ENCODE measurements at places on chromosomes 5 and 9.
A peak's percentile ranks its signal among the peaks of the same experiment; 100 is the strongest.

- no peak for DNase-seq
These were observed 38.2 kb downstream of the ETF1 start for GRCh38 chr5:138504799-138505198.

DNA sequence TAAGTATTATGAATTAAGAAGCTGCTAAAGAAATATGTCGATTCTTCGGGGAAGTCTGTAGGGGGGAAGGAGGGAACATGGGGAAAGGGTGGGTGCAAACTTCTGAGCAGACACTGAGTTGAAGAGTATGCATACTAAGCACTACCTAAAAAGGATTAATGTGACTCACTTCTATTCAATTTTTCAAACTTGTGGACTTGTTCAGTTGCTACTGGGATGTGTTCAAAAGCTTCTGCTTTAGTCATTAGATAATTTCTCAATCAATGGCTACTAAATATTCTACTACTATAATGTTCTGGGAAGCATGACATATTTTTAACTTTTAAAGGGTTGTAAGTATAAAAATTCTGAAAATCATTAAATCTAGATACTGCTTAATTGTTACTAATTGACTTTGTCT is 109.7 kb upstream of the FER start:
- no peak for DNase-seq

DNA sequence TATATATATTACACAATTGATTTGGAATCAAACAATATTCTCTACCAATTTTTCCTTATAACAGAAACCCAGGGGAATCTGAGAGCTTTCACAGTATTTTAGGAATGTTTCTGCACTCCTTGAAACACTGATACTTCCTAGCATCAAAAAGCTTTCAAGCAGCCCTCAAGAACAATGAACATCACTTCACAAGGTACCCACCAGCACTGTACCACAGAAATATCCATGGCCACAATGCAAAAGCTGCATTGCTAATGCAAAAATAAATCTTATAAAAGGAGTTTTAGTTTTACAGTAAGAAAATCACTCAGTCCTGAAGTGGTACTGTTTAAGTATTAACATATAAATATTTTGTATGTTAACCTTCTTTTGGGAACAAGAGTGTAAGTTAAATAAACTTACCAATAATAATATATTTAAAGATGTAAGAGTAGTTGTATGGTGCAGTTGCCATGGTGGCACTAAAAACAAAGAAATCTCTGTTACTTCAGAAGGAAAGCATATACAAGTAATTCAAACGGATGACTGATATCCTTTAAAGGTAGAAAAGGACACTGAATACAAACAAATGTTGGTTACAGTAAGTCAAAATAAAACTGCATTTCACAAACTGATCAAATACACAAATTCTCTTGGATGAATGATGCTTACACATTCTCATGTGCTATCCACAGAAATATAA is 8.6 kb downstream of the RAB14 start:
- no peak for DNase-seq

GRCh38 chr5:167710444-167711073 is 580.9 kb upstream of the WWC1 start:
- DNase-seq = peak; percentile 32

DNA sequence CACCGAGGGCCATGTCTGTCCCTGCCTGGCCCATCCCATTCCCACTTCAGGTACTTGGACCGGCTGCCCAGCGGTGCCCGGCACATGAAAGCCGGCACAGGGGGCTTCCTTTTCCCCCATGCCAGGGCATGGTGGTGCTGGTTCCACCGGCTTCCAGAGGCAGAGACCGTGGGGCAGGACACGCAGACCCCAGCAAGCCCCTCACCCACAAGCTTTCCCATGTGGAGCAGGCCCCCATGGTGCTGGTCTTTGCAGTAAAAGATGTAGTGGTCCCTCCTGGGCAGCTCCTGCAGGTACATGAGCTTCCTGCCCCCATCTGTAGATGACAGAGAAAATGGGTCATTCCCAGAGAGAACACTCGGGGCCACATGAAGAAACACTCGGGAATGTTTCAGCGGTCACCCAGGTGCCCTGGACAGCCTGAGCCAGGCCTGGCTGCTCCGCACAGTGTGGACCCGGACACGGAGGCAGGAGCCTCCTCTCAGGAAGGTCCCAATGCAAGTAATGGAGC is 2.0 kb downstream of the OBP2B start:
- DNase-seq = no peak

DNA sequence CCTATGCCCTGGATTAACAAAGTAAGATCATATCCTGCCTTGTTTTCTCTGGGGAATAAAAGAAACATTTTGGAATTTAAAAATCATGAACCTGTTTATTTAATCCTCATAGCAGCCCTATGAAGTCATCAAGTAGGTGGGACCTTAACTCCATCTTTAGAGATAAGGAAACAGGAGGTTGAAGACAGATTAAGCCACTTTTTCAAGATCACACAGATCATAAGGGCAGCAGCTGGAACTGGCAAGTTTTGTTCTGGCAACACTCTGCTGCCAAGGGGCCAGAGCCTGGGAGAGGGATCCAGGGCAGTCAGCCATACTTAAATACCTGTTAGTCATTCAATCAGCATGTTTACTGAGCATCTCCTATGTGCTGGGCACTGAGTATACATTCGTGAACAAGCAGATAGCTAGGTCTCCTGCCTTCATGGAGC is 63.7 kb downstream of the SLC1A1 start:
- DNase-seq = no peak

DNA sequence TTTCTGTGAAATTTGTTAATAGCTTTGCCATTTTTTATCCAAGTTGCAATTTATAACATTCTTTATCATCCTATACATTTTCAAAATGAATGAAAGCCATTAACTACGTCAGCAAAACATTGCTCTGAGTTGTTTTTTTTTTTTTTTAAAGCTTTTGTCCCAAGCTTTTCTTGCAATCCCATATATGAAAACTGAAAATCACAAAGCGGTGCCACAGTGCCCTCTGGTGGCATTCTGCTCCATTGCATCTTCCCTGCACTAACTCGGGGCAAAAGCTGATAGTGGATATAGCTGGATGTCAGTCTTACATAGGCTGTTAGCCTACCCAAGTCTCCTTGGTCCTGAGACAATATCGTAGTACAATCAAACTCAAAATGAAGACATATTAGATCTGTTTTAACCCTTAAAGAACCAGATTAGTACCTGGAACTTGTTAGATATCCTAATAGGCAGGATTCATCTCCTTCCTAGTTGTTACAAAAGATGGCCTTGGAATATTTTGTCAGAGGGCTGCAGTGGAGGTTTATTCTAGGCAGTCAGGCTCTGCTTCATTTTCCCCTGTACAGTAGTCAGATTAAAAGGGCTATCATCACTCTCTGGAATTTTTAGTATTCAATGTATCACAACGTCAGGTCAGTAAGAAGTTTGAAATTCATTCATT is 669.9 kb downstream of the PTPRD start:
- peak; percentile 84 for DNase-seq

DNA sequence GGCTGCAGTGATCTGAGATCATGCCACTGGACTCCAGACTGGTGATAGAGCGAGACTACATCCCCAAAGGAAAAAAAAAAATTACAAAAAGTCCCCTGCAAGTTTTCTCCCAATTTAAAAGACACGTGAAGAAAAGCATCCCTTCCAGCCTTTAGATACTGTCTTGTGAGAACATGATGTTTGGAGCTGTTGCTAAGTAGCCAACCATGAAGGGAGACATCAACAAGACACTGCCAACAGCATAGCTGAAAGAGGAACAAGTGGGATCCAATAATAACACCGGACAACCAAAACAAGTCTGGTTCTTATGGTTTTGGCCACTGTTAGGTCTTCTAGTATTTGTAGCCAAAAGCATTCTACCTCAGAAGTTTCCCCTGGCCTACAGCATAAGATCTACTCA is 118.9 kb upstream of the CCDC180 start:
- DNase-seq = no peak

DNA sequence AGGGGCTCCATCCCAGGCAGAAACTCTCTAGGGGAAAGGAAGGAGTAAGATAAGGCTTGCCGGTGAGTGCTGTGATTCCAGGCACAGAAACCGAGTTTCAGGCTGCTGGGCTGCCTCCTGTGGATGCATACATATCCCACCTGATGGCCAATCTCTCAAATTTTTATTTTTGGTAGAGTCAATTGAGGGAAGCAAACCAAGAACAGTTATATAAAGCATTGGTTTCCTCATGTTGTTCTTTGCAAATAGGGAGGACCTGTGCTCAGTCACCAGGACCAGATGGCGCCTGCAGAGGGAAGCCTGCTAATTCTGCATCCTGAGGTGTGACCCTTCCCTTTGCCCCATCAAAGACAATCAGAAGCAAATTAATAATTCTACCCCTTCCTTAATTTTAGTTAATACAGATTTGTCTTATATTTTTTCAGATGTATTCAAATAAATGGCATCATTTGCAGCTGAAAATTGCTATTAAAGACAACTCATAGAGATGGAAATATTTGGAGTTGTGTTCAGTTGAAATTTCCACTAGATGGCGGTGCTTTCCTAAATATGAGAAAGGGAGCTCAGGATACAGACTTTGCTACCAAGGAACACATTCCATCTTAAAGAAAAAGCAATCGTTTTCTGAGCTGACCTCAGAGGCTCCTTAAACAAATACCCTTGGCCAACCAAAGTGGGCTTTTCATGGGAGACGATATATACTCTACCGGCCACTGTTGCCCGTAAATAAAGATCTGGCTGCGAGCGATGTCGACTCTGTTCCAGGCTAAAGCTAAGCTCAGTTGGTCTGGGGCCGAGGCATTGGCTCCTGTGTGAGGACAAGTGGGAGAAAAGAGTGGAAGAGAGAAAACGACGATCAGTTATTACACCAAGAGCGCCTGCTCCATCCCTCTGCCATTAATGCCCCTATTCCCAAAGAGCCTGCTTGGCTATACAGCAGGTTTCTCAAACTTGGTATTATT is 225.7 kb upstream of the KLF9 start:
- peak; percentile 40 for DNase-seq

DNA sequence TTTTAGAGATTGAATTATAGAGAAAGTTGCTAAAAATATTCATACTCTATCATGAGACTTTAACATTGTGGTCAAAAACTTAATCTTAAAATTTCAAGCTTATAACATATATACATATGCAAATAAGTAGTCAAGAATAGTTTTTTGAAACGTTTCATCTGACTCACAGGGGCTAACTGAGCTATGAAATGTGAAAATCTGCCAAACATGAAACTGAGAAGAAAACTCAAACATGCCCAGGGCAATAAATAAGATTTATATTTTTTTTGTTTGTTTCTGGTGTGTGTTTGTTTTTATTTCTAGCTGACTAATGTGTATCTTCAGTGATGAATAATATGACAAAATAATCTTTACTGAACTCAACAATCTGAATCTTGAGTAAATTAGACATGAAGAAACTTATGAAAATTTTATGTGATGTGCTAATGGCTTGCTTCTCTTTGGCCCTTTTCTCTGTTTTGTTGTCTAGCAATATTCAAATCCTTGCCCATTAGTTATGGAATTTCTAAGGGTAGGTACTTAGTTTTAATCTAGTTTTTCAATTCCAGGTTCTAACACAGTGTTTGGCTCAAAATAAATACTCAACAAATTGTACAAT is 99.9 kb downstream of the FAM174A start:
- no peak for DNase-seq

DNA sequence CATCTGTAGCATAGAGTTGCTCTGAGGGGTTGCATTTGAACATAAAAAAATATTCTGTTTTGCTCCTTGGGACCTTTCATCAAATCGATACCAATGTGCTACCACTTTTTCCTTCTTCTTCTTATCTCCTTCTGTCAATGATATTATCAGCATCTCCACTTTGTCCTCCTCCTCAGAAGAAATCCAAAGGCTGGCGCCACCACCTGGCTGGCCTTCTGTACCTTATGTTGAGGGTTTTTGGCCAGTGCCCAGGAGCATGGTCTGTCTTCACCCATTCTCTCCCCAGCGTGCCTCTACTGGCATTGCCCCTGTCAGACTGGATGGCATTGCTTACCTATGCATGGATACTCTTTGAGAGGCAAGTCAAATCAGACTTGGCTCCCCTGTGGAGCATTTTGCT is 167.2 kb downstream of the CFAP90 start:
- no peak for DNase-seq

GRCh38 chr9:130927995-130928900 is 10.8 kb downstream of the FIBCD1 start:
- no peak for DNase-seq

DNA sequence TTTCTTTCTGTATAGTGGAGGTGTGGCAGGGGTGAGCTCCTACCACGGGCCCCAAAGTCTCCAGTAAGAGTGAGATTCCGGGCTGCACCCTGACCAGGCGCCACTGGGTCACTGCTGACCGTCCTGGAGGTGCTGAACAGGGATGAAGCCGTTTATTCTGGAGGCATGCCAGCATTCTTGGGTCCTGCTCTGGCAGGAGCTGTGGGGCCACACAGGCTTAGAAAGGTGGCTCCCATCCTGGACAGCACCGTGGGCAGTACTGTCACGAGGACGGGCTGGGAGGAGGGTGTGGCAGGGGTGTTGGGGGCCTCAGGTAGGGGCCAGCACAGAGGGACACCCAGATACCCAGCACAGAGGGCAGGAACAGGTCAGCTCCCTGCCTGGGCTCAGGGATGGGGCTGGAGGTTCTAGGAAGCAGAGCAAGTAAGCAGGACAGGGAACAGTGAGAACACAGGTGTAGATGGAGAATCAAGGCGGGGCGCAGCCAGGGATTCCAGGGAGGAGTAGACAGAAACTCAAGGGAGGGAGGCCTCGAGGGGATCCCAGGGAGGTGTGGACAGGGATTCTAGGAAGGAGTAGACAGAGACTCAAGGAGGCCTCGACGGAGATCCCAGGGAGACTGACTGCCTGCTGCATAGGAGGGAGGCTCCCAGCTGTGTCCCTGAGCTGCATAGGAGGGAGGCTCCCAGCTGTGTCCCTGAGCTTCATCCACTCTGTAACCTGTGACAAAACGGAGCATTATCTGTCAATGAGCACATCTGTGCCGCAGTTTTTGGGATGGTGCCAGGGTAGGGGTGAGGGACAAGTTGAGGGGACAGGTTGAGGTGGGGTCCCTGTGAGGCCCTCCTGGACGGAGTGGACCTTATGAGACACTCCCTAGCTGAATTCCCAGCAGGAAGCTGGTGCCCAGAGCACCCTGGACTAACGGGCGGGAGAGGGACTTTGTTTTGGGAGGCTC is 1.1 kb upstream of the PLEKHG4B start:
- DNase-seq = peak; percentile 27
